ENCODE measurements at places on chromosomes 13 and 19. TPM values are rescaled to one million over a fixed set of nuclear protein-coding genes. Genes with fewer than 3 reads are reported as not detected.

RNF113B gene
- total RNA-seq, result not detected

ATXN8OS gene
- total RNA-seq, result 2.6 TPM

LILRA6 gene
- 4.3 TPM for total RNA-seq

ZIC5 gene
- 2.4 TPM for total RNA-seq

WDR62 gene
- 1.2 TPM for total RNA-seq

APLP1 gene
- 8.4 TPM for total RNA-seq

HCN2 gene
- 2.4 TPM for total RNA-seq

ZNF382 gene
- 16.1 TPM for total RNA-seq

PHLDB3 gene
- 7.0 TPM for total RNA-seq

MEIS3 gene
- 91.2 TPM for total RNA-seq

PLPP2 gene
- 0.72 TPM for total RNA-seq

SIGLEC11 gene
- total RNA-seq, result 0.72 TPM

ZNF132 gene
- total RNA-seq, result 24.8 TPM

TMEM238 gene
- 8.9 TPM for total RNA-seq

NXNL1 gene
- total RNA-seq, result not detected

OR7C1 gene
- total RNA-seq, result 6.3 TPM
